ENCODE measurements at places on chromosomes 2 and 18. TPM values are rescaled to one million over a fixed set of nuclear protein-coding genes. Genes with fewer than 3 reads are reported as not detected.

DNA sequence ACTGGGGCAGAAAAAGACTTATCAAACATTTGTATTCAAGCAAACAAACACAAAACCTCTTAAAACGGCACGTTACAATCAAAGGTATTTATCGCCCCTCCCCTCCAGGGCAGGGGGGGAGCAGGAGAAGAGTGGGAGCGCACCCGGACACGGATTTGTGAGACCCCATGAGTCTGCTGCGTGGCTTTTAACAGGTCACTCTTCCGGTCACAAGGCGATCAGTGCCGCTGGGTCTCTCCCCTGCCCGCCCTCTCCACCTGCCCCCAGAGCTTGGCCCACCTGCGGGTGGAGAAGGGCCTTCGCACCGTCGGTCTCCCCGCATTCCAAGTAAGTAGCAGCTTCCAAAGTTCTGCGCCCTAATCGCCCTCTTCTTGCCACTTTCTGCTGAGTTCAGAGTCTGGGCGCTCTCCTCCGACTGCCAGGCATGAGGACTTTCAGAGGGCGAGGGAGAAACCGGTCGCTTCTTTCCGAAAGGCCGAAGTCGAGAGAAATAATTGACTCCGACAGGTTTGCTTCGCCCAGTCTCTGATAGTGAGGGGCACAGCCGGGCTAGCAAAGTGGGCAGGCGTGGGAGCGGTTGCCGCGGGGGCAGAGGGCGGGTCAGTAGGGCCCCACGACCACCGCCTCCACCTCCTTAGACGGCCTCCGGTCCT, 800 bp downstream of the RPRM start:
- H3K4me1 ChIP-seq, result 0 out of 2 replicates have a peak, but pooled peaks cover 3% of the 10 kb centered on the region
- DNase-seq, result no peak
- no peaks in the 10 kb centered on the region for H3K36me3 ChIP-seq
- H3K27ac ChIP-seq, result no peak overlapping the region

DNA sequence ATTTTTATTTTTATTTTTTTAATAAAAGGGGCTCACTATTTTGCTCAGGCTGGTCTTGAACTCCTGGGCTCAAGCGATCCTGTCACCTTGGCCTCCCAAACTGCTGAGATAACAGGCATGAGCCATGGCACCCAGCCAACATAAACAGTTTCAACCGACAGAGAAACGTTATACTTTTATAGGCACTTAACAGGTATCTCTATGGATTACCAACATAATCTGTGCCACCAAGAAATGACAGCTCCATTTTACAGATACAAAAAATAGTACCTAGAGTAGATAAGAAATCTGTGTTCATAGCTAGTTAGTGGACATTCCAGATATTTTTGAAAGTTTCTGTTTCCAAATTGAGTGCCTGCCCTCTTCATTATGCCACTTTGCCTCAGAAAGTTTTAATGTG, 1316.7 kb downstream of the LRP1B start:
- H3K36me3 ChIP-seq, result no peaks in the 10 kb centered on the region
- no peak overlapping the region for H3K4me3 ChIP-seq
- no peak overlapping the region for H3K27ac ChIP-seq
- no peak for DNase-seq
- H3K4me1 ChIP-seq, result no peaks in the 10 kb centered on the region

The QPCT gene
- 8.8 TPM for total RNA-seq

- no peaks in the 10 kb centered on the region for H3K36me3 ChIP-seq
- DNase-seq, result no peak
Measured at GRCh38 chr2:147101941-147102790, 742.7 kb upstream of the ACVR2A start.

DNA sequence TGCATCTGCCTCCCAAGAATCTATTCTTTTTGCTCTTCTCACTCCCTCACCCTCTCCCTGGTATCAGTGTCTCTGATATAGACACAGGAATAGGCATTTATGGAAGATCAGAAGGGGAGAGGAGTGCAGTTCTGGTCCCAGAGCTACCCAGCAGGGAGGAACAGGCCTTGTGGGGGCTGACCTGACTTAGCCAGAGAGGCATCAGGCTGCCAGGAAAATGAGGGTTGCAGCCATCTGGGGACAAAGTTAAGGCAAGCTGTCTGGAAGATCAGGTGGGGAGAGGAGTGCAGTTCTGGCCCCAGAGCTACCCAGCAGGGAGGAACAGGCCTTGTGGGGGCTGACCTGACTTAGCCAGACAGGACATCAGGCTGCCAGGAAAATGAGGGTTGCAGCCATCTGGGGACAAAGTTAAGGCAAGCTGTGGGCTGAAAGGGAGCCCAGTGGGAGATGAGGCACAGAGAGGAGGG, 69.9 kb upstream of the HK2 start:
- H3K4me1 ChIP-seq, result no peaks in the 10 kb centered on the region
- H3K27me3 ChIP-seq, result no peaks in the 10 kb centered on the region
- H3K36me3 ChIP-seq, result no peaks in the 10 kb centered on the region
- no peak overlapping the region for H3K27ac ChIP-seq
- H3K4me3 ChIP-seq, result no peak overlapping the region
- DNase-seq, result no peak

The HOXD13 gene
- not detected for total RNA-seq

DNA sequence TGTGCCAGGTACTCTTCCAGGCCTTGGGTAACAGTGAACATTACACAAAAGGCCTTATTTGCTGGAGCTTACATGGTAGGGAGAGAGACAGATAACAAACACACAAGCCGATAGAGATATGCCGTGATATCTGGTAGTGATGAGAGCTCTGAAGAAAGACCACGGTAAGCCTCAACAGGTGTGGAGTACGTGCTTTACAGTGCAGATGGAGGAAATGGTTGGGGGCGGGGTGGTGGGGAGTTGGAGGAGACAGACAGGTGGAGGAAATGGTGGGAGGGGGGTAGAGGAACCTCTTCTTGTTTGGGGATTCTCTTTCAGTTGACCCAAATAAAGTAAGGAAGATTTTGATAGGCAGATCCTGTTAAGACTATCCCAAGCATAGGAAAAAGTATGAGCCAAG, 141.1 kb upstream of the ALPP start:
- H3K27ac ChIP-seq, result no peak overlapping the region
- no peak overlapping the region for H3K4me3 ChIP-seq
- no peak for DNase-seq

GRCh38 chr2:197804049-197804757, at the start of gene PLCL1:
PLCL1 (plus strand) TSS chr2:197804593.
- H3K4me3 ChIP-seq, result peak within 1 kb of the TSS; percentile 44
- H3K36me3 ChIP-seq, result no peaks in the 10 kb centered on the region
- DNase-seq, result peak; percentile 83
- H3K27me3 ChIP-seq, result no peaks in the 10 kb centered on the region
- no peak within 1 kb of the TSS for H3K27ac ChIP-seq

DNA sequence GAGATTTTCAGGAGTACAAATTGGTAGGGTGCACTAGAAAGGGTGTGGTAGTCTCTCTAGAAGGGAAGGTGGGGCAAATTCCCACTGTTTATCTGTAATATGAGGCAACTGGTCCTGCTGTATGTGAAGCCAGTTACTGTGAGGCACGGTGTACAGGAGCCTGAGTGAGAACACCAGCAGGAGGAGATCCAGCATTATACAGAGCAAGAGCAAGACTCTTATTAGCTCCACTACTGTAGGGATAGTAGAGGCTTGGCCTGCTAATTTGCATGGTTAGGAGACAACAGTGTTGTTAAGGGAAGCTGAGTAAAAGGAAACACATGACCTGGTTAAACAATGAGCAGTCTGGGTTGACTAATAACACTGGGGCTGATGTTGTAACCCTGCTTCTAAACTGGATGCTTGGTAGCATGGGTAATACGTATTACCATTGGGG, 76.3 kb upstream of the WDSUB1 start:
- H3K27ac ChIP-seq, result no peak overlapping the region
- no peaks in the 10 kb centered on the region for H3K4me1 ChIP-seq
- DNase-seq, result no peak
- H3K27me3 ChIP-seq, result no peaks in the 10 kb centered on the region

DNA sequence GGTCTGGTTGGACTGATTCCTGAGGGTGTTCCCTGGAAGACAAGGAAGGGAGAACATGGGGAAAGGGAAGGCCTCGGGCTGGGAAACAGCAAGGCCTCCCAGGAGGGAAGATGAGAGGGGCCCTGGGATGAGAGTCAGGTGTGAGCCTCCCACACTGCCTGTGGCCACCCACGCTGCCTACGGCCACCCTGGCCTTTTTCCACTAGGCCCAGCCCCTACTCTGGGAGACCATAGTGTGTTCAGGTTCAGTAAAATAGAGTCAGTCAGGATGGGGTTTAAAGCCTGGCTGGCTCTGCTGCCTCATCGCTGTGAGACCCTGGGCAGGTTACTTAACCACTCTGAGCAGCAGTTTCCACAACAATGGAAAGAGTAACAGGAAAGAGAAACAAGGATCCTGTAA, 47.7 kb upstream of the MAL start:
- H3K4me3 ChIP-seq, result no peak overlapping the region

GRCh38 chr18:45213040-45213333, 402.3 kb upstream of the SLC14A2 start:
- no peaks in the 10 kb centered on the region for H3K36me3 ChIP-seq
- no peak overlapping the region for H3K27ac ChIP-seq
- no peaks in the 10 kb centered on the region for H3K27me3 ChIP-seq
- H3K4me1 ChIP-seq, result no peaks in the 10 kb centered on the region

DNA sequence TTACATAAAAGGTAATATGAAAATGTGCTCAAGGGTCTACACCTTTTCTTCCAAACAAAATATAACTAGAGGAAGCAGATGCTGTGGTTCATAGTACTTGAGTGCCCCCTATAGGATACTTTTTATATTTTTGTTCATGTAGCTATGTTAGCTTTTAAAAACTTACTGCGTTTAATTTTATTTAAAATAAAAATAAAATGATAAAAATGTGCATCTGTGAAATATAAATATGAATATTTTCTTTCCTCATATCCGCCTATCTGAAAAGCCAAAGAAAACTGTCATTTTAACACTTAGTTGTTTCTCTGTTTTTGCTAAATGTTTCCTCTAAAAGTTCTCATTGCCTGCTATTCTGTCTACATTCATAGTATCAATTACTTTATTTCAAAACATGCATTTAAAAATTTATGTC, 9.6 kb upstream of the LRP1B start:
- peak; percentile 79 for DNase-seq
- H3K4me1 ChIP-seq, result no peaks in the 10 kb centered on the region
- no peaks in the 10 kb centered on the region for H3K36me3 ChIP-seq
- H3K27ac ChIP-seq, result no peak overlapping the region

The LINC00305 gene
- 5.1 TPM for total RNA-seq

The MEP1B gene
- not detected for total RNA-seq

GRCh38 chr18:78309307-78309706, 670.3 kb upstream of the SALL3 start:
- no peaks in the 10 kb centered on the region for H3K36me3 ChIP-seq
- no peaks in the 10 kb centered on the region for H3K27me3 ChIP-seq
- H3K27ac ChIP-seq, result no peak overlapping the region
- DNase-seq, result no peak
- H3K4me3 ChIP-seq, result no peak overlapping the region

Data from Karpas-422 (cell line).